Stimulated activated naive CD4-positive, alpha-beta T cell treated with Interleukin-2 at 50 U/mL for 16 hours (primary cell): ENCODE measurements at places on chromosomes 7 and 10.

- no peak for DNase-seq
These were observed 17.2 kb downstream of the SGPL1 start for GRCh38 chr10:70832852-70833528.

DNA sequence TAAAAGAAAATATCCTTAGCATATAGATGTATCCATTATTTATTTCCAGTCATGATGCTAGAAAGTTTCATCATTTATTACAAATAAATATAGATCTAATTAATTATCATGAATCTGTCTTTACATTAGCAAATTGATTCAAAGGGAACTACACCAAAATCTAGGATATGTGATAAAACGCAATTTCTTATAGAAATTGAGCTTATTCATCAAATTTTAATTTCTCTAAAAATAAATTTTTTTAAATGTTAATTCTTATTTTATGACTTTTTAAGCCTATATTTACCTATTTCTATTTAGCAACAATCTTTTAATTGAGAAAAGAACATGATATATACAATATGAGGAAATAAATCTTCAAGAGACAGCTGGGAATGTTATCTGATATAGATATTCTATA lies 34.0 kb upstream of the ING3 start:
- no peak for DNase-seq

- no peak for DNase-seq
These were observed 28.8 kb downstream of the TSPAN15 start for GRCh38 chr10:69480068-69480412.

DNA sequence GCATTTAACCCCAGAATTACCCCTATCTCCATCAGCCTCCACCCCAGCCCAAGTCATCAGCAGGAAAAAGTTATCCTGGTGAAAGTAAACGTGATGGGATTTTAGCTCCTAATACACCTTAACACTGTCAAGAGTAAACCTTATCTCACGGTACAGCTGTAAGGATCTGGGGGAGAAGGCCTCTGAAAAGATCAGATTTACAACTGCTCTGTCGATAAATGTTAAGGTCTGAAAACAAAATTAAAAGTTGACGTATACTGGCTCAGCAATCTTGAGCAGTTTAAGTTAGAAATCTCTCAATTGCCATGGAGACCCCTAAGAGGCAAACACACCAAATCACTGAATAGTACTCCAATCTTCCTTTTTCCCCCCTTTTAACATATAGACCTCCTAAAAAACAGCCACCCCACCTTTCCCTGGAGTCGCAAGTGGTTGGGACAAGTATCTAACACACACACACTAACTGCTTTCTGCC lies 6.1 kb downstream of the SKAP2 start:
- no peak for DNase-seq

GRCh38 chr10:7587865-7588188 lies 78.9 kb downstream of the ITIH5 start:
- DNase-seq, result no peak

DNA sequence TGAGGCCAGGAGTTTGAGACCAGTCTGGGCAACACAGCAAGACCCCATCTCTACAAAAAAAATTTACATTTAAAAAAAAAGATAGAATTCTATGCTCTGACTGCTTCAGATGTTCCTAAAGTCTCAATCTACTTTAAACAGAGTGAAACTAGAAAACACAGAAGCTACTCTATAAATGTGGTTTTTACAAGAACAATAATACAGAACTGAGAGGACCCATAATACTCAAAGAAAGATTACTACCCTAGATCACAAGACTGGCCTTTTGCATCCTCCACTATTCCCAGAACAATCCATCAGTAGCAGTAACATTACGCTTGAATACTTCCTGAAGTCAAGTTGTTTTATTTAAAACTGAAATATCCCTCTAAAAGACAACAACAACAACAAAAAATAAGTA lies 119.4 kb downstream of the ZFAND4 start:
- DNase-seq, result no peak

GRCh38 chr10:61822781-61823230 lies 78.7 kb upstream of the ARID5B start:
- no peak for DNase-seq

GRCh38 chr10:132544744-132545658 lies 7.4 kb downstream of the INPP5A start:
- no peak for DNase-seq

DNA sequence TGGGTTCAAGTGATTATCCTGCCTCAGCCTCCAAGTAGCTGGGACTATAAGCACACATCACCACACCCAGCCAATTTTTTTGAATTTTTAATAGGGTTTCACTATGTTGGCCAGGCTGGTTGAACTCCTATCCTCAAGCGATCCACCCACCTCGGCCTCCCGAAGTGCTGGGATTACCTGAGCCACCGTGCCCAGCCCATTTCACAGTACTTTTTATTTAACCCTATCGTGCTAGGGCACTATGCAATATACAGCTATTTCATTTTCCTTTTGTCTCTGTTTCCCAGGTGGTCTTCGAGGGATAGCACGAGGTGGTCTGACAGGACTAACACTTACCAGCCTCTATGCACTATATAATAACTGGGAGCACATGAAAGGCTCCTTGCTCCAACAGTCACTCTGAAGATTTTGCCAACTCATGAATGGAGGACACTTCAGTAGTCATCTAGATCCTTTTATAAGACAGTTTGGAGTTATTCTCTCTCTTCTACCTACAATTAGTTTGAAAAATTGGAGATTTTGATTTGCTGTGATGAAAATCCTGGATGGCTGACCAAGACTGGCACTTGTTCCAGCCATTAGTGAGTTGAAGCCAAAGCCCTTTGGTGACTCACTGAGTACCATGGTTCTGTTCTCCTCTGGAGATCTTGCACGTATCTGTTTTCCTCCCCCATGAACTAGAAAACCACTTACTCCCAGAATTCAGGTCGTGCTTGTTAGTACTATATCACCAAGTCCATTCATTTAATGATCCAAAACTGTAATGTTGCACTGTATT lies 27.3 kb downstream of the NCOA4 start:
- no peak for DNase-seq

- DNase-seq, result no peak
These were observed 24.0 kb upstream of the RHOBTB1 start for GRCh38 chr10:60967854-60968484.

- no peak for DNase-seq
These were observed 45.6 kb downstream of the FEZF1 start for GRCh38 chr7:122258971-122259370.

DNA sequence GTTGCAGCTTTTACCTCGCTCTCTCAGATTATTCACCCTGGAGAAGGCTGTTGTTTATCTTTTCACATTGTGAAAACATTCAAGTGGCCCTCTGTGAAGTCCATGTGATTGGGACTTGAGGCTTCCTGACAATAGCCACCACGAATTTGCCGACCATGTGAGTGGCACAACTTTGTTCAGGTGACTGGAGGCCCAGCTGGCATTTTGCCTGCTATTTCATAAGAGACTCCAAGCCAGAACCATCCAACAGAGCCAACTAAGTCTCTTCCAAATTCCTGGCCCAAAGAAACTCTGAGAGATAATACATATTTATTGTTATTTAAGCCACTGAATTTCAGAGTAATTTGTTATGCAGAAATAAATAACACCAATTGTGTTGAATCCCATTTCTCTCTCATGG lies 38.2 kb upstream of the CCSER2 start:
- no peak for DNase-seq

- DNase-seq, result no peak
These were observed 1.6 kb downstream of the FAM53B start for GRCh38 chr10:124742413-124743190.

- DNase-seq, result no peak
These were observed 109.1 kb downstream of the CHCHD3 start for GRCh38 chr7:132972745-132973144.

GRCh38 chr10:130074639-130075038 lies 36.0 kb downstream of the C10orf143 start:
- DNase-seq, result no peak

- no peak for DNase-seq
These were observed 4.7 kb downstream of the CACNB2 start for GRCh38 chr10:18144928-18145327.

DNA sequence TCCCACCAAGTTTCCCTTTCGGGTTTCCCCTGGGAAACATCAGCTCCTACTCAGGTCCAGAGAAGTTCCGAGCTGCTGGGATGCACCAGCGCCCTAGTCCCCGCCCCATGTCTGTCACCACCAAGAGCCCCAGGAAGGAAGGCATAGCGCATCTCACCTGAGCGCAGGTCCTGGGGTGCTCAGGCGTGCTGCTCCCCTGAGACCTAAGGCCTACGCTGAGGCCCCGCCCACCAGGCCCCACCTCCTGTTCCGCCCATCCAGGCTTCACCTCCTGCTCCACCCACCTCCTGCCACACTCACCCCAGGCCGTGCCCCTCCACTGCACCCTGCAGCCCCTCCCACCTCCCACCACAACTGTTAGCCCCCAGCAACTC lies 1.2 kb upstream of the TFR2 start:
- DNase-seq, result peak; percentile 5

DNA sequence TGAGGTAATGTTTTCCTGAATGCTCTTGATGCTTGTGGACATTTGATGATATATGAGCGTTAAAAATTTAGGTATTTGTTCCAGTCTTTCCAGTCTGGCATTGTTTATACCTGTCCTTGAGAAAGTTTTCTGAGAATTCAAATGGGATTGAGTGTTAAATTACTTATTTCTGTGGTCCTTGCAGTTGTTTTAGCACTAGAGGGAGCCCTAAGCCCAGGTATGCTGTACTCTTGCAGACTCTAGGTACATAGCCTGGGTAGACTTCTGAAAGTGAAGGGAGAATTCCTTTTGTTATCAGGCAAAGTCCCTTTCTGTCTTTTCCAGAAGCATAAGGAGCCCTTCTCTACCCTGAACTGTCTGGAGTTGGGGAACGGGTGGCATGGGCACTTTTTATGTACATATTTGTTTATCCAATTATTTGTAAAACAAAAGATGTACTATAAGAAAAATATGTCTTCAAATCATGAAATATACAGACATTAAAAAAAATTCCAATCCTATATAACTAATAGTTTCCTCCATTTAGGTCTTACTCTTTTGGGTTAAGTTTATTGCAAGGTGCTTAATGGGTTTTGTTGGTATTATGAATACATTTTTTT lies 262.1 kb downstream of the ATRNL1 start:
- no peak for DNase-seq

- no peak for DNase-seq
These were observed 249.4 kb downstream of the RAB11FIP2 start for GRCh38 chr10:117797296-117797695.

GRCh38 chr7:130989101-130989795 lies 255.2 kb upstream of the KLF14 start:
- no peak for DNase-seq

DNA sequence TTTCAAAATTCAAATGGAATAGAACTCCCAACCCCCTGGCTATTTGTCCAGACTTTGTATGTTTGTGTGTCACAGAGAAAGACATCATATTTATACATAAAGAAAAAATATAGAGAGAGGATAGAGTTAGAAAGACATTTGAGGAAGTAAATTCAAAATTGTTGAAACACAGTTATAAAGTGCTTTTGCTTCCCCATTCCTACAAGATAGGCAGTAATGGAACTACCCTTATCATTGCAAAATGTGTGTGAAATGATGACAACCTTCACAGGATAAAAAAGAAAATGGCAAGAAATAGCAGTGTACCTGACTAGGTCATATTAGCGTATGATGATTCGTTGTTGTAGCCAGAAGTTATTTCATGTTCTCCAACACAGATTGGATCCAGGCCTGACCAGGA lies 63.1 kb downstream of the FZD1 start:
- no peak for DNase-seq

GRCh38 chr10:57919864-57920263 lies 347.8 kb downstream of the IPMK start:
- DNase-seq, result no peak

DNA sequence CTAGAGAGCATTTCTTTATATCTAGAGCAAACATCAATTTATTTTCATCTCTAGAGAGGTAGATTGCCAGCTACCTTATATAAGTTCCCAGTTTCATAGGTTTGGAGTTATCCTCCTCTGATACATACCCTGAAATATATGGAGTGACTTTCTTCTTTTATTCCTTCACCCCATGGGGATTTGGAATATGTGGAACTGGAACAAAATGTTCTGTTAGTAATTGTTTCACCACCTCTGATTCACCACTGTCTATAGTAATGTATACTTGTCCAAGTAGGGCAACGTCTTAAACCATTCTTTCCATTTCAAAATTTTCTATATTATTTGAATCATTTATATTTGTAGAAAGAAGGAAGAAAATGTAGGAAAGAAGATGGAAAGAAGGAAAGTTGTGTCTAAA lies 511.2 kb upstream of the KCND2 start:
- no peak for DNase-seq

DNA sequence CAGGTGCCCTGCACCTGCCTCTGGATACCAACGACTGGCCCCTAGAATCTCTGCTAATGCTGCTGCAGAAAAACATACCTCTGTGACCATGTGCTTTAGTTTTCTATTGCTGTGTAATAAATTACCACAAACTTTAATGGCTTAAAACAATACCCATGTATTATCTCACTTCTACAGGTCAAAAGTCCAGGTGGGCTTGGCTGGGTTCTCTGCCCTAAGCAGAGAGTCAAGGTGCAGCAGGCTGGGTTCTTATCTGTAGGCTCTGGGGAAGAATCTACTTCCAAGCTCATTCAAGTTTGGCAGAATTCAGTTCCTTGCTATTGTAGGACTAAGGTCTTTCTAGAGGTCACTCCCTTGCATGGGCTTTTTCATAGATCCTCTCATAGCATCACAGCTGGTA lies 52.3 kb downstream of the CCDC71L start:
- no peak for DNase-seq

DNA sequence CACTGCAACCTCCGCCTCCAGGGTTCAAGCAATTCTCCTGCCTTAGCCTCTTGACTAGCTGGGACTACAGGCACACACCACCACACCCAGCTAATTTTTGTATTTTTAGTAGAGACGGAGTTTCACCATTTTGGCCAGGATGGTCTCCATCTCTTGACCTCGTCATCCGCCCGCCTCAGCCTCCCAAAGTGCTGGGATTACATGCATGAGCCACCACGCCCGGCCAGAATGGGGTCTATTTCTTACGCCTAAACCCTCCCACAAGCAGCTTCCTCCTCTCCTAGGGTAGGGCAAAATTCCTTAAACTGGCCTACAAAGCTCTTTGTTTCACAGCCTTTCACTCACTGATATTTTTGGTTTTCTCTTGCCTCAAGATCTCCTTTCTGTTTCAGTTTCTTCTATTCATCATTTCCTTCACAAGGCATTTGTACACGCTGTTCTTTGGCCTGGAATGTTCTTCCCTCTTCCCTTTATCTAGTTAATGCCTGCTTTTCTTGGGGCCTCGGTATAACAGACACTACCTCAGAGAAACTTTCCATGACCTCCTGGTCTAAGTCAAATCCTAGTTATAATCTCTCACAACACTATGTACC lies 6.7 kb downstream of the CPEB3 start:
- no peak for DNase-seq

DNA sequence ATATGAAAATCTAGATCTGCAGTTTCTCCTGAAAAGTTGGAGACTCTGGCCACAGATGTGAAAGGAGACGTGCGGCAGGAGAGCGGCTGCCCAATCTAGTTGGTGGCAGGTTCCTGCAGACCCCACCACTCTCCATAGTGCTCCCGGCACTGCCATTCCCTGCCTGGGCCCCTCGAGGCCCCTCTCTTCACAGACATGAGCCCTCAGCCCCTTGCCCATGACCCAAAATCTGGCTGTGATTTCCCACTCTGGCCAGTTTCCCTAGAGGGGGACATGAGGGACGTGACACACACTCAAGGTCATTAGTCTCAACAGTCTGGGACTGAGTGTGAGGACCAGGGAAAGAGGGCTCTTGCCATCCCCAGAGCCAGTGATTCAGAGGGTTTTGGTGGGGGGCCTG lies 138.7 kb downstream of the PTPN20 start:
- no peak for DNase-seq

- DNase-seq, result peak; percentile 24
These were observed at the start of gene SMARCD3 for GRCh38 chr7:151248346-151249033. Gene SMARCD3 (minus strand): TSS chr7:151248694. CDS start chr7:151248562, 132 bp downstream.

- DNase-seq, result no peak
These were observed 7.2 kb downstream of the TMEM120A start for GRCh38 chr7:75987026-75987804.
